ENCODE measurements at places on chromosomes 1 and 21.

GRCh38 chr1:176217461-176218099 is 10.5 kb upstream of the COP1 start:
- DNase-seq: no peak

- DNase-seq: peak; percentile 75
These were observed 26.9 kb upstream of the DDR2 start for GRCh38 chr1:162605225-162605927.

- DNase-seq: no peak
These were observed 16.4 kb downstream of the GMEB1 start for GRCh38 chr1:28684937-28685336.

- DNase-seq: no peak
These were observed at the start of gene HMCN1 for GRCh38 chr1:185733818-185734735. Gene HMCN1, plus strand, starts transcription at chr1:185734391. Its CDS starts 389 bp downstream, at chr1:185734780.

DNA sequence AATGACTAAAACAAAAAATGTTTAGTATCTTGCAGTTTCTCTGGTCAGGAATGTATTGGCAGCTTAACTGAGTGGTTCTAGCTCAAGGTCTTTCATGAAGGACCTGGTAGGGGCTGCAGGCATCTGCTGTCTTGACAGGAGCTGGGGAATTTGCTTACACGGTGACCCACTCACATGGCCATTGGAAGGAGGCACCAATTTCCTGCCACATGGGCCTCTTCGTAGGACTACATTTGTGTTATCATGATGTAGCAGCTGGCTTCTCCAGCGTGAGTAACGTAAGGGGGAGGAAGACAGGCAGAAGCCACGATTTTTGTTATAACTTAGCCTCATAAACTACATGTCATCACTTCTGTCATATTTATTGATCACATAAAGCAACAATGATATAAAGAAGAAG is 376.3 kb downstream of the AMY1C start:
- no peak for DNase-seq

- DNase-seq: peak; percentile 33
These were observed 179.8 kb upstream of the KCNK2 start for GRCh38 chr1:214902636-214903320.

- DNase-seq: no peak
These were observed 30.6 kb downstream of the AKT3 start for GRCh38 chr1:243819438-243819839.

- DNase-seq: no peak
These were observed 406.2 kb downstream of the PTPRU start for GRCh38 chr1:29642519-29642918.

DNA sequence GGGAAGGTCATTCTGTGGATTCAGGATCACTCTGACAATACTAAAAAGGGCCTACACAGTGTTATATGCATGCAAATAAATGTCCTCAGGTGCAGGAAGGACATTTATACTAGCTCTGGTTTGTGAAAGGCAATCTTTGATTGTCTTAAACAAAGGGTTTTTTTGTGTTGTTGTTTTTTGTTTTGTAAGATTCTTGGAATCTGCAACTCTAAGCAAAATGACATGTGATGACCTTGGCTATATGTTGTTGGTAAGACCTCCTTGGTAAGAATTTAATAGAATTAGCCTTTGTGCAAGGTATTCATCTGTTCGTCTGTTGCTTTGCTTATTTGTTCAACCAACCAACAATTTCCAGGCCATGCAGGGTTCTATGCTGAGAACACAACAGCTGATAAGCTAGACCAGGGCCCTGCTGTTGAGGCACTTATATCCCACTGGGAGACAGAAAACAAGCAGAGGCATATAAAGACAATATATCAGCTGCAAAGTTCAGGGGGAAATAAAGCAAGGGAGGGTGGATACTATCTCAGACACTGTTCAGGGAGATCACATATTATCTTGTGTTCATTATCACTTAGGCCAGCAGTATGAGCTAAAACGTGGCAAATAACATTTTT is 60.3 kb downstream of the FH start:
- DNase-seq: no peak

DNA sequence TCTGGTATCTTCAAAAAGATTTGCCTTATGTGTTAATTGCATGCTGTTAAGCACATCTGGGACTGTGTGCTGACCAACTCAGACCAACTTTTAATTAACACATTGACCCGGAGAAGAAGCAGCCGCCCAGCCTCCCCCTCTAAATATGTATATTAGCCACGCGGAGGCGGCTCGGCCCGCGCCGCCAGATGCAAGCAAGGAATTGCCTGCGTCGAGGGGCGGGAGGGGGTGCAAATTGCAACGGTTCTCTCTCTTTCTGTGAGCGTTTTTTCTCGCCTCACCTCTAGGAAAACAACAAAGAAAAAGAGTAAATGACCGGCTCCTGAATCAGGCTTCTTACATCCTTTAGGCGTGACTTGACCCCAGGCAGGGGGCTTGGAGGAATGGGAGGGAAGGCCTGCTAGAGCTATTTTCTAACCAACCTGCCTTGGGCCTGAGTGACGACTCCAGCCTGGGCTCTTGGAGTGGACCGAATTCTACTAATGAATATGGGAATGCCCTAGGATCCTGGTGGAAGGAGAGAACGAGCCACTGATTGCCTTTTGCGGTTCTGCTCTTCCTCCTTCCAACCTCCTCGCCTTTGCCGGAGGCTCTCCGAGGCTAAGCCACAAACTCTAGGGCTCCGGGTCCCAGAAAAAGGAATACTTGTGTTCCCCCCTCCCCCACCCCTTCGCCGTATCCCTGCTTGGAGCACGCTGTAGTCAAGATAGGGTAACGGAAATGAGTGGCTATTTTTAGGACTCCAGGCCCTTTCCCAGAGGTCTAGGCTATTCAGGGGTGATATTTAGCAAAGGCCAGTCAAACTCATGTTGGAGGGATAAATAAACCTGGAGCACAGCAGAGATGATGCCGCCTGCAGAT is 417.0 kb upstream of the ESRRG start:
- no peak for DNase-seq

GRCh38 chr1:2255420-2256369 is 27.6 kb downstream of the SKI start:
- DNase-seq: peak; percentile 82

DNA sequence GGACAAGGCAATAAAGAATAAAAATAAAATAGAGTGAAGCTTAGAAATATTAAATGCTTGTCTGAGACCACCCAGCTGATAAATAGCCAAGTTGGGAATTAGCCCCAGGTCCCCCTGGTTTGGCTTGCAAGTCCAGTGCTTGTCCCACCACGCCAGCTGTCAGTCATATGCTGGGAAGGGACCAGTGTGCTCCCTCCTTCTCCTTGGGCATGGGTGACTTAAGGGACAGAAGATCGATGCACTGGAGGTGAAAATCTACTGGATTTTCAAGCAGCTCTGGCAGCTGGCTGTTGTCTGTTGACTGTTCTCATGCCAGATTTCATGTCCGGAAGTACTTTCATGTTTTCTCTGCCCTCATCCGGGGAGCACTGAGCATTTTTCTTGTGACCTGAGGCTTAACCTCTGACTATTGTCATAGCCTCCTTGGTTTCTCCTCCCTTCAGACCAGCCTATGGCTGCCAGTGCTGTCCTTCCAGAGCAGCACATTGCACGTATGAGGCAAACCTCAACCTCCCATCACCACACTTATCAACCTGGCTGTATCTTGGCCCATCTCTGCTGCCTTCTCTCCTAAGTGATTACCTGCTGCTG is 12.4 kb downstream of the LMOD1 start:
- peak; percentile 8 for DNase-seq

DNA sequence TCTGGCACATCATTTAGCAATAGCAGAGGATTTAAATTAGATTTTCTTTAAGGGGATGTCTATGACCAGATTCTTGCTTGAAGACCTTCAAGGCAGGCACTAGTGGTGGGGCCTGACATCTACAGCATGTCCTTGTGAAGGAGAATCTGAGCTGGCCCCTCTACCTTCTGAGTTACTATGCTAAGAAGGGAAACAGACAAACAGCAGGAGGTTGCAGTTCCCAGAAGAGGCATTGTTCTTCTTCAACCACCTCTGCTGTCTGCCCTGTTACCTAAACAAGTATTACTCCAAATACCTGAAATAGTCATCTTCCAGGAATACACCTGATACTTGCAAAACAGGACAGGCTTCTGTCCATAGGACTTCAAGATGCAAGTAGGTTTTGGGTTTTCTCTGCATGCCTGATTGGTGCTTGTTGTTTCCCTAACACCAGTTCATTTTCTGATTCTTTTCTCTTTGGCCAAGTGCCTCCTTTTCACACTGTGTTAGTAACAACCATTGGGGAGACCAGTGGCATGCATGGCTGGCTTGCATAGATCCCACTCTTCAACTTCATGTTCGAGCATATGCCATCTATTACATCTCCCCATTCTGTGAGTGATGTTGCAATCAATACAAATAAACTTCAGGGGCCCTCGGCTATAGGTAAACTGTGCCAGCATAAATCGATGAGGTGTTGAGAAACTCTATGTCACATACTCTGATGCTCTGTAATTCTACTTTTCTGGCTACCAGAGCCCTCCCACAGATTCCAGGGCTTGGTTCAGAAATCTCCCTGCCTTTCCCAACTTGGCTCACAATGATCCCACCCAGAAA is 93.0 kb upstream of the DUSP10 start:
- DNase-seq: no peak

GRCh38 chr1:92837062-92837461 is 5.2 kb downstream of the RPL5 start:
- no peak for DNase-seq

GRCh38 chr1:15501208-15502032 is 22.6 kb downstream of the CASP9 start:
- peak; percentile 17 for DNase-seq

DNA sequence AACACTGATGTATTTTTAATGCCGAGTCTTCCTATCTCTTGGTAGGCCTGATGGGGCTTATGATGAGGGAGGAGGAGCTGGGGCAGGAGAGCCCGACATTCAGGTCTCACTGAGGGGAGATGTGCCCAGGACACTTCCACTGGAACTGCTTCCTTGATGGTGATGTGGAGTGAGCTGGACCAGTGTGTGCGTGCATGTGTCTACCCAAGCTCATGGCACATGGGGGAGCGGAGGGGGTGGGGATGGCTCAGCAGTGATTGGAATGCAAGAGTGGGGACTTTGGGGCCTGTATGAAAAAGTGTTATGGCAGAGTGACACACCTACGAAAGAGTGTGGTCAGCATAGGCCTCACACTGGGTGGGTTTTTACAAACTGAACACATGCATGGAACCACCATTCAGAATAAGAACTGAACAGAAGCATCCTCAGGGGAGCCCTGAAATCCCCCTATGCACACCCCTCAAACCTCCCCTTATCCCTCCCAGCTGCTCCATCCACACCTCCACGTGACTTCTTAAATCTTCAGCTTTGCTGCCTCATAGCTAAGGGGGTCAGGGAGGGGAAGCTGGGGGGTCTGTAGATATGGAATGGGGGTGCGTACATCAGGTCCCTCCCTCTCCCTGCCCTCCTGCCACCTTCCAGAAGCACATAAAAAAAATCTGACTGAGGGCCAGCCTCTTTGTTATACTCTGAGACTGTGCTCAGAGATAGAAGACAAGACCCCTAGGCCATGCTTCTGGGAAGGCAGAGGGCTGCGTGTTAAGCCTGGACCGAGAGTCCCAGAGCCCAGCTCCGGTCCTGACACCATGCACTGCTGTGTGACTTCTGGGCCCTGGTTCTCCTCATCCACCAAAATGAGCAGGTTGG is 11.6 kb downstream of the IL6R start:
- DNase-seq: no peak

DNA sequence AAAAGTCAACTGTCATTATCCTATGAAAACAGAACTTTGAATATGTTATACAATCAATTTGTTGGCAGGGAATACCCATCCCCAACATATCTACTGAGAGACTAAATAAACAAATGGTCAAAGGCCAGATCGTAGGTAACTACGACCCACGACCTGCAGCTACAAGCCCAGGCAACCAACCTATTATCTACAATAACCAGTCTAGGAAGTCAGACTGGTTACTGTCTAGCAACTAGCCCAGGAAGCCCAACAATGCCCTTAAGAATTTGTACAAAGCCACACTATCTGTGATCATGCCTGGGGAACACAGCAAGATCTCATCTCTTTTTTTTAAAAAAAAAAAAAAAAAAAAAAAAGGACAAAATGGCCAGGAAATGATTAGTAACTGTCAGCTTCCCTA is 58.7 kb downstream of the SMYD3 start:
- DNase-seq: no peak

GRCh38 chr1:11880181-11880575 is 21.4 kb upstream of the NPPB start:
- DNase-seq: no peak

GRCh38 chr1:32005522-32005921 is 8.1 kb upstream of the KHDRBS1 start:
- DNase-seq: no peak

- DNase-seq: no peak
These were observed 27.0 kb upstream of the ZFP69B start for GRCh38 chr1:40423264-40423642.

DNA sequence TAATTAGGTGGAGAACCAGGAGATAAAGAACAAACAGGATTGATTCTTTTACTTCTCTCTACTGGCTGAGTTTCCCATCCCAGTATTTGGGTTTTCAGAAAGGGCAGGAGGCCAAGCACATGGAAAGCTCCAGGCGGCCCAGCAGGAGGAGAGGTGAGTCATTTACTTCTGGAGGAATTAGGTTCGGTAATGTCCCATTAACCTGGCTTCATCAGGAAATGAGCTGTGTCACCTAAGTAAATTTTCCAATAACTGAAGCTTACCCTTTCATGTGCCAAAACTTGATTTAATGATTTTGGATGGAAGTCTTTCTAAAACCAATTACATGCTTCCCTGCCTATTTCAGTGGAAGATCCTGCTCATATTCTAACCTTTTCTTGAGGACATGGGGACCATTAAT is 257.6 kb upstream of the USP24 start:
- DNase-seq: peak; percentile 40

GRCh38 chr1:14869187-14869586 is 270.7 kb downstream of the KAZN start:
- no peak for DNase-seq

DNA sequence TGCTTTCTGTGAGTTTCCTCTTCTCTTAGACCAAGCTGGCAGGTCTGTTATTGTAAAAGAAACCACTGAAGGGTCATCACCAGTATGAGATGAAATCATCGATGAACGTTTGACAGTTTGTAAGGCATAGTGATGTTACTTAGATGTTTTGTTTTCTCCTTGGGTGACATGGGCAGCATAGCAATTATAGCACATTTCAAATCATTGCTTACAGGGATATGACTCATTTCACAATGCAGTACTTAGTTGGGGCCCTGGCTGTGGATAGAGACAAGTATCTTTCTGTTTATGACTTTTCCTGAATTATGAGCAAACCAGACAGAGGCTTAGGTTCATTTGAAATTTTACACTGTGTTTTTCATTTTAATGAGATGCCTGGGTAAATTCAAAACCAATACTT is 313.0 kb downstream of the RWDD3 start:
- no peak for DNase-seq

GRCh38 chr1:9797049-9797448 is 26.7 kb downstream of the CLSTN1 start:
- DNase-seq: no peak

- DNase-seq: peak; percentile 98
These were observed 19.7 kb upstream of the FASLG start for GRCh38 chr1:172638885-172639831.

All from RCC 7860 (cell line).